Activated CD4-positive, alpha-beta T cell treated with anti-CD3 and anti-CD28 coated beads, Interleukin-2, amount 50 U/mL, for 1 hour (primary cell): ENCODE measurements at places on chromosomes 3 and 15.

DNA sequence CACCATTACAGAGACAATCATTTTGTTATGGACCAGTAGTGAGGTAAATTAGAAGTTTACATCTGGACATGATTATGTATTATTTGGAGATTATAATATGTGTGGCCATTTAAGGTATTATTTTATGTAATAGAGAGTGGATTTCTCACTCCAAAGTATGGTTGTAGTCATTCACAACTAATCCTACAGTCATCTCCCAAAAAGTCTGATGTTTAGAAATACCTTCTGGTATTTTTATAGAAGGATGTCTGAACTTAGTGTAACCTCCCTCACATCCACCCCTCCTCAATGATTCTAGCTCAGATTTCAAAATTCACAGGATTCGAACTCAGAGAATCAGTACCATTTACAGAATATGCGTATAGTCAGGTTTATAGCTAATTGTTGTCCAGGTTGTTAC, 346.6 kb upstream of the MEIS2 start:
- no peak for DNase-seq

GRCh38 chr3:140521751-140522445, 156.0 kb upstream of the TRIM42 start:
- no peak for DNase-seq

DNA sequence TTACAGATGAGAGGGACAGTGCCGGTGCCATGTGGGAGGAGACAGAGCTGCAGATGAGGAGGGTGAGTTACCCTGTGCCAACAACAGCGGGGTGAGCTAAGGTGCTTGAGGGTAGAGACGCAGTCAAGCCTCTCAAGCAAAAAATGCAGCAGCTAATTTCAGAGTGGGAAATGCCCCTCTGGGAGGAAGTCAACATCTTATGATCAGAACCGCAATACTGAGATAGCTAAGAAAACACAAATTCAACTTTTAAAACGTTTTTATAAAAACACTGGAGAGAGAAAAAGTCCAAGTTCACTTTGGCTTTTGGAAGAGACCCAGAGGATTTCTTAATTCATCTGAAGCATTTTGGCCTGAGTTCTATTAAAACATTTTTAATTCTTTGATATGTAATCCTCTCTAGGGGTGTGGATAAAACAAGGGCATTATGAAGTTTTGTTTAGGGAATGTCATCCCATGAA, 319.2 kb downstream of the SLC9A9 start:
- no peak for DNase-seq

DNA sequence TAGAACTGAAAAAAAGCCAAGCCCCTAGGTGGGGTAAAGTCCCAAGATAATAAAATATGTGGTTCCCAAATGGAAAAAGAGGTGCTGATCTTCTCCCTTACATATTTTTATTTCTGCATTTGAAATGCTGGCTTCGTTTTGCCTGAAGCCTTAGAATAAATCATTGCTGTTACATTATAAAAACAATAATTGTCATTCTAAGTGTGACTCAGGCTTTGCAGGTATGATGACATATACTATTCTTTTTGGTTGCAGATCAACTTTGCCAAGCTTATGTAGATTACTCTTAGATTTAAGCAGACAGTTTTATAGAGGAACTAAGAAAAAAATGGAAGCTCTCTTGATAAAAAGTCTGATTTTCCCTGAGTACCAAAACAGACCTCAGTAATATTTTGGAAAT, 7.5 kb downstream of the IDH3A start:
- DNase-seq: no peak

DNA sequence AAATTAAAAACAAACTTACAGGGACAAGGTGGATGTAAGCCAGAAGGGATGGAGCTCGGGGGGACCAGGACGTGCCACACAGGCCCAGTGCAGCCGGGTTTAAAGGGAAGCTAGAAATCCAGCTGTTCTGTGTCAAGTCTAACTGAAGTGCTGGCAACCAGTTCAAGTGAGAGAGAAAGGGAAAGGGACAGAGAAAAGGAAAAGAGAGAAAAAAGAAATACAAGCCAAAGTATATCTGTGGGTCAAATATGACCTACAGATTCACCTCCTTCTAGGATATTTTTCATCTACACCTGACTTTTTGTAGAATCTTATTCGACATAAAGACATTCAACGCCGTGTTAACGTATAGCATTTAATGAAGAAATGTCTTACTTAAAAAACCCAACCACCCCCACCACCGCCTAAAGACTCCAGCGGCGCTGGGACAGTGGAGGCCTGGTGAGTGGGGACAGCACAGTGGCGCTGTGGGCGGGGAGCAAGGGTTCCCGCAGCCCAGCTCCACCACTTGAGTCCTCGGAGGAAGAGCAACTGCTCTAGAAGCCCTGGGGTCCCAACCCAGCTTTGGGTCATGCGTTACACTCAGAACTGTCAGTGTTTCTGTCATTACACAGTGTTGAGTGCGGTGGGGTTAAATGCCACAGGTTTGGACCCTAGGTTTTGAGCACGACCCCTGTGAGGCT, 62.3 kb downstream of the CHSY1 start:
- DNase-seq: no peak

DNA sequence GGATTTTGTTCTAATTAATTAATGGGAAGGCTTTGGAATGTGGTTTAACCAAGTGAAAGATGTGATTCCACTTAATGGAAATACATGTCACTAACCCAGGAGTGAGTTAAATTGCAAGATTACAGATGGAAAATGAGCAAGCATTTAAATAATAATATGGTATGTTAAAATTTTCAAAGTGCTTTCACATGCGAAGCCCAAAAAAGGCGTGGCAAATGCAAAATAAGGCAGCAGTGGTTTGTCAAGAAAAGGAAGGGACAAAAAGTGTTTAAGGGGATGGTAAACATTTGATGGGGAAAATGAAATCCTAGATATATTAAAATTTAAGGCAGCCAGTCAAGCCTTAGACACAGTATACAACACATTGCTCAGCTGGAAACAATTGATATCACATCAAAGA, 2.9 kb downstream of the TICRR start:
- DNase-seq: no peak

GRCh38 chr15:101647251-101647650, 4.9 kb downstream of the TM2D3 start:
- no peak for DNase-seq

- peak; percentile 91 for DNase-seq
These were observed at the start of gene PKM for GRCh38 chr15:72231066-72231832. Gene PKM (minus strand): TSS chr15:72231190. CDS start chr15:72219097, 12,093 bp downstream.

GRCh38 chr3:20324664-20325478, 138.9 kb upstream of the SGO1 start:
- DNase-seq: no peak

- no peak for DNase-seq
These were observed 23.9 kb downstream of the EIF1B start for GRCh38 chr3:40333416-40333815.

GRCh38 chr3:150490277-150490986, 55.9 kb downstream of the SERP1 start:
- DNase-seq: no peak

- DNase-seq: no peak
These were observed 64.4 kb upstream of the PPARG start for GRCh38 chr3:12224181-12225147.

- DNase-seq: no peak
These were observed 45.5 kb downstream of the CPNE4 start for GRCh38 chr3:131989318-131989717.

DNA sequence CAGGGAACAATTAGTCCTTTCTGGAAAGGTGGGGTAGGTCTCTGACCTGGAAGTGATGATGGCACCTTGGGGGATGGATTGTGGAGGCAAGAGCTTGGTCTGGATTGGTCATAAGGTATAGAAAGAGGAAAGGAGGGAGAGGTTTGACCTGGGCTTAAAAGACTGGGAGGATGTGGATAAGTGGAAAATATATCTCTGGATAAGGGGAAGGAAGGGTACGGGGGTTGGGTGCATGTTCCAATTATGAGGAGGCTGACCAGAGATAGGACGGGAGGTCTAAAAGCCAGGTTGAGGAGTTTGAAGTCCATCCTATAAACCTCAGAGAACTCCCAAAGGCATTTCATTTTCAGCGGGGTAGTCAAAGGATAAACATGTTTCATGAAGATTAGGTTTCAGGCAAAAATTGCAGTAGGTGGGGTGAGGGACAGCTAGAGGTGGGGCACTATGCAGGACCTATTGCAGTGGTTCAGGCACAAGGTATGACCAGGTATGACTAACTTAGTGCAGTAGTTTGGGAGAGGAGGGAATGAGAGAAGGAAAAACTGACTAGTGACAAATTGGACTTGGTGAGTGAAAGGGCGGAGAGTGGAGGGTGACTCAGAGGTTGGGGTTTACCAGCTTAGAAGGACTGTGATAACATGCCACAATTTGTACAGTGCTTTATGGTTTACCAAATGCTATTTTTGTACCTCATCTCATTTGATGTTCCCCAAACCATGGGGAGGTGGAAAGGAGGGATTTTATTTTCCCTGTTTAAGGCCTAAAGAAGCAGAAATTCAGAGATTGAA, 10.7 kb downstream of the PDE8A start:
- peak; percentile 12 for DNase-seq

- peak; percentile 97 for DNase-seq
These were observed 10.0 kb downstream of the GNAI2 start for GRCh38 chr3:50245831-50246516.

GRCh38 chr3:149547413-149547812, 72.9 kb downstream of the TM4SF4 start:
- no peak for DNase-seq

- no peak for DNase-seq
These were observed 29.5 kb upstream of the FAM107A start for GRCh38 chr3:58606693-58607092.

DNA sequence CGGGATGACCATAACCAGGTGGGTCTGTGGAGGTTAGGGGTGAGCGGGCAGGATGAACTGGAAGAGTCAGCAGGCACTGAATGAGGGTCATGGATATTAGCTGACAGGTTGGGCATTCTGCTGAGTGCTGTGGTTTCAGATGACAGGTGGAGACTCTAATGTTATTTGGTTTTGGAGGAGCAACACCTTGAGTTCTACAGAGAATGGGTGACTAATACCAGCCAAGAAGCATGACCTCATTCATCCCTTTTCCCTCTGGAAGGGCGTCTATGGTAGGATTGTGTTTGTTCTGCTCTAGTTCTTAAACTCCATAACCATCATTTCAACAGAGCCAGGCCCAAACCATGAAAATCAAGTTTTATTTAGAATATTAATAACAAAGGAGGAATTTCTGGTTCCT, 550.7 kb upstream of the LMCD1 start:
- DNase-seq: no peak

DNA sequence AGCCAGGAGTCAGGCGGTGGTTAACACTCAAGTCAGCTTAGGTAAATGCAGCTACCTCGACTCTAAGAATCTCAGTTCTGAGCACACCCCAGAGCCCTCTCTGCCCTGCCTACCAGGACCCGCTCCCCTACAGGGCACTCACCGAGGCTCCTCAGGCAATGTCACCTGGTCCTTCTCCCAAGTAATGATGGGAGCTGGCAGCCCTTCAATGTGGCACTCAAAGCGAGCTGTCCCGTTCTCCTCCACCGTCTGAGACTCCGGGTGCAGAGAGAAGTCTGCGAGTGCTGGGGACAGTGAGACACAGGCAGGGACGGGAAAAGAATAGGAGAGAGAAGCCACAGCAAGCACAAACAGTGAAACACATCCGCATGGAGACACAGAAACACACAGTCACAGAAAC, 12.7 kb downstream of the IGDCC4 start:
- no peak for DNase-seq

DNA sequence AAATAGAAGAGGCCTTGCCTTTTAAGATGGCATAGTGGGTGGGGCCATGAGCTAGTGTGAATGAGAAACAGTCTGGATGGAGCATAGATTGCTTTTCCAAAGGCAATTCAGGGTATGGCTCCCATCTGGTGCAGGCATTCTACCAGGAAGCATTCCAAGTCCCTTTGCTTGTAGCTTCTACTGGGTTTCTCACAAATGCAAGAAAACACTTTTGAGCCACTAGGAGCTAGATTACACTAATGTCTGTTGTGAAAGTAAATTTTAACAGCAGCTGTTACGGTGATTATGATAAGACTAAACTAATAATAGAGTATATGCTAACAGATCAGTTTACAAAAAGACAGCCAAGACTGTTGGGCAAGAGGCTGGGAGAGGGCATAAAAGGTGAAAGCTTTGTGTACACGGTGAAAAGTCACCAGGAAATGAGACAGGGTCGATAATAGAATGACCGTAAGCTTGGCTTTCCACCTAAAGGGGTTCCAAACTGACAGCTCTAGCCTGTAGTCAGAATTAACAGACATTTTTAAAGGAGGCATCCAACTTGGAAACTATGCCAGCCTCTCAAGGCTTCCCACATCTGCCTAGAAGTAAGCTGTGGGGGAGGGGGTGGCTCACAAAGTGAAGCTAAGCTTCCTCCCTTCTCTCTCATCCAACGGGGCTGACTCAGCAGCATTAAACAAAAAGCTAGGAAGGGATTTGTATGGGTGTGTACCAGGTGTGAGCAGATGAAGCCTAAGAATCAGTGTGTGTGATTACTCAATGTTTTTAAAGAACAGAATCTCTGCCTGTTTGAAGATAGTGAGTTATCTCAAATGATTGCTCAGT, 61.1 kb upstream of the GPD1L start:
- no peak for DNase-seq

DNA sequence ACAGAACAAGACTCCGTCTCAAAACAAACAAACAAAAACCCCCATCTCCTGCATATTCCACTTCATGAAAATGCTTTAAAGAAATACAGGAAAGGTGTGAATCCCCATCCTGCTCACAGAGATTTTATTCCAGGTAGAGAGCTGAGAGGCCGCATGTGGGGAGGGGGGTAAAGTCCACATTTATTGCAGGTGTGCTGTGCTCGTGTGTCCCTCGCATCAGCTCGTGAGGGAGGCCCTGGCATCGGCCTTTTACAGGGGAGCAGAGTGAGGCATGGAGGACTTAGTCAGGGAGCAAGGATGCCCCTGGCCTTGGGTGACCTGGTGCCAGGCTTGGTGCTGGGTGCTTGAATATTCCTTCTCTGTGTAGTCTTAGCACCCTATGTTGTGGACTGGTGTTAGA, 413.5 kb upstream of the C2CD4B start:
- no peak for DNase-seq

DNA sequence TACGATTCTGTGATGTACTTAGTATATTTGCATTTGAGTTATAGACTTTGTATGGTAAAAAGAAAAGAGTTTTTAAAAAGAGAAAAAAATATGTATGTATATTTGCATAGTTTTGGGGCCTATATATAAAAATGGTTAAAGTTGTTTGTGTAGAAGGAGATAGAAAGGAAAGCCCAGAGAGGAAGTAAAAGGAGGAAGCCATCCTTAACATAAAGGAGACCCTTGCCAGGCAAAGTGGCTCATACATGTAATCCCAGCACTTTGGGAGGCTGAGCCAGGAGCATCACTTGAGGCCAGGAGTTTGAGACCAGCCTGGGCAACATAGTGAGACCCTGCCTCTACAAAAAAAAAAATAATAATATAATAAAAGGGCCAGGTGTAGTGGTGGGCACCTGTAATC, 8.4 kb downstream of the SNAP23 start:
- DNase-seq: no peak

GRCh38 chr3:52671676-52672075, 14.0 kb downstream of the PBRM1 start:
- DNase-seq: no peak

DNA sequence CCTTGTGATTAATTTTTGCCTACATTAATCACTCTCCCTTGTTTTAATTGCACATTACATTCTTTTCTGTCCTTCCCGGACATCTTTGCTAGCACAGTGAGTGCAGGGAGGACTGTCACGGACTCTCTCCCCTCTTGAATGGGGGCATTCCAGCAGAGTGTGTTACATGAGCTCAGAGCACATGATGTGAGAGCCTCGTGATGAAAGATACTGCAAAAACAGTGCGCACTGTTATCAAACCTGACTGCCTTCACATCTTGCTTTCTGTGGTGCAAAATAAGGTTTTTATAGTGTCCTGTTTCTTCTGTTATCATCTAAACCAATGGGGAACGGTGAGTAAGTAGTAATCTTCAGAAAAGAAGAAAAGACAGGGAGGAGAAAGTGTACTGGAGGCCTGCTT, 167.5 kb downstream of the PGPEP1L start:
- no peak for DNase-seq
